Melanocyte of skin (primary cell): ENCODE measurements at places on chromosomes 11 and 22. TPM values are rescaled to one million over a fixed set of nuclear protein-coding genes. Genes with fewer than 3 reads are reported as not detected.

The SLC43A1 gene
- total RNA-seq, result 5.2 and 9.1 TPM in 2 replicates

The MFNG gene
- total RNA-seq, result not detected in 2 replicates

The RAB39A gene
- total RNA-seq, result 0.69 and 0.73 TPM in 2 replicates

The NELL1 gene
- under 0.01 and 2.2 TPM in 2 replicates for total RNA-seq

The ALKBH3 gene
- total RNA-seq, result 52.0 and 53.5 TPM in 2 replicates

The KCNJ11 gene
- total RNA-seq, result under 0.01 TPM in 1 of 2 replicates, not detected in the other

The GGTLC2 gene
- not detected in 2 replicates for total RNA-seq

The SMIM35 gene
- total RNA-seq, result not detected in 2 replicates

The ANKK1 gene
- total RNA-seq, result under 0.01 TPM in 1 of 2 replicates, not detected in the other

The DGCR6 gene
- total RNA-seq, result 1.7 and 2.5 TPM in 2 replicates

The MS4A15 gene
- total RNA-seq, result not detected in 2 replicates

The INPP5J gene
- 0.15 TPM in 1 of 2 replicates, not detected in the other for total RNA-seq

The KDELR3 gene
- 24.3 and 24.8 TPM in 2 replicates for total RNA-seq

The COMT gene
- total RNA-seq, result 268 and 327 TPM in 2 replicates

The PRRG4 gene
- total RNA-seq, result 2.3 and 4.0 TPM in 2 replicates

The FAM118B gene
- total RNA-seq, result 27.5 and 45.8 TPM in 2 replicates

The IGSF22 gene
- total RNA-seq, result under 0.01 and 1.00 TPM in 2 replicates

The PATE3 gene
- not detected in 2 replicates for total RNA-seq

The SBF2 gene
- total RNA-seq, result 24.0 and 35.8 TPM in 2 replicates

The ASRGL1 gene
- total RNA-seq, result 4.3 and 4.5 TPM in 2 replicates

The MN1 gene
- under 0.01 TPM in 2 replicates for total RNA-seq

The CCDC157 gene
- total RNA-seq, result 2.2 and 3.4 TPM in 2 replicates

The MPZL3 gene
- 0.67 and 2.2 TPM in 2 replicates for total RNA-seq

The RPS3 gene
- total RNA-seq, result 654 and 1,151 TPM in 2 replicates

The OR8G1 gene
- under 0.01 TPM in 1 of 2 replicates, not detected in the other for total RNA-seq

The MRGPRD gene
- not detected in 2 replicates for total RNA-seq

The HEPN1 gene
- total RNA-seq, result not detected in 2 replicates

The CDCA5 gene
- 9.8 and 11.4 TPM in 2 replicates for total RNA-seq

The CFAP300 gene
- 1.0 and 1.1 TPM in 2 replicates for total RNA-seq

The C22orf15 gene
- 0.36 and 0.69 TPM in 2 replicates for total RNA-seq

The C11orf21 gene
- total RNA-seq, result not detected in 2 replicates

The SPDYC gene
- total RNA-seq, result not detected in 2 replicates

The CRYBB2 gene
- not detected in 2 replicates for total RNA-seq

The CASP1 gene
- 42.1 and 74.3 TPM in 2 replicates for total RNA-seq

The PANX3 gene
- not detected in 2 replicates for total RNA-seq

The DDX25 gene
- 0.69 and 1.1 TPM in 2 replicates for total RNA-seq

The XKR3 gene
- not detected in 2 replicates for total RNA-seq

The SNU13 gene
- 76.7 and 89.8 TPM in 2 replicates for total RNA-seq

The OR8B3 gene
- not detected in 2 replicates for total RNA-seq

The SAA4 gene
- not detected in 2 replicates for total RNA-seq

The SLN gene
- not detected in 2 replicates for total RNA-seq

The MUC2 gene
- not detected in 2 replicates for total RNA-seq

The CCDC34 gene
- 5.2 and 5.5 TPM in 2 replicates for total RNA-seq

The TBX10 gene
- not detected in 2 replicates for total RNA-seq

The CRYAB gene
- total RNA-seq, result 92.9 and 113 TPM in 2 replicates

The PITPNB gene
- 16.5 and 24.0 TPM in 2 replicates for total RNA-seq

The ANGPTL5 gene
- not detected in 2 replicates for total RNA-seq

The APOL6 gene
- 42.1 and 51.3 TPM in 2 replicates for total RNA-seq

The SYT12 gene
- total RNA-seq, result not detected in 2 replicates

The HOATZ gene
- total RNA-seq, result not detected in 2 replicates

The KCNJ4 gene
- total RNA-seq, result not detected in 2 replicates

The VSTM5 gene
- total RNA-seq, result 0.15 and 1.3 TPM in 2 replicates

The ARCN1 gene
- 95.9 and 122 TPM in 2 replicates for total RNA-seq
